T-helper 17 cell (primary cell): ENCODE measurements at places on chromosomes 6 and 20. TPM values are rescaled to one million over a fixed set of nuclear protein-coding genes. Genes with fewer than 3 reads are reported as not detected.

Gene POU5F1
- not detected for total RNA-seq

Gene RPRD1B
- total RNA-seq: 51.2 TPM

DNA sequence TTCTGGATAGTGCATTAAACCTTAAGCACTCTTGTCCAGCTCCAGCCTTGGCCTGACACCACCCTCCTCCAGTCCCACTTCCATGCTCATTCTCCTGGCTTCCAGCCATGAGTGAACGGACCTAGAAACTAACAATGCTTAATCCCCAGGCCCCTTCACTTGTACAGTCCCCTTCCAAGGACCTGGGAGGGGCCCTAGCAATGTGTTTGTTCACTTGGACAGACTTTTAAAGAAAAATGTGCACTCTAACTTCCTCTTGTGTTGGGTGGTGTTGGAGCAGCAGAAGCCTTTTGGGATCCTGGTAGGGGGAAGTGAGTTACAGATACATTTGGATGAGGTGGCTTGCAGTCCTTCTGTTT is 48.9 kb upstream of the CCN6 start:
- no peak overlapping the region for H3K4me3 ChIP-seq
- H3K27ac ChIP-seq: no peak overlapping the region
- no peak for DNase-seq
- H3K36me3 ChIP-seq: no peaks in the 10 kb centered on the region

DNA sequence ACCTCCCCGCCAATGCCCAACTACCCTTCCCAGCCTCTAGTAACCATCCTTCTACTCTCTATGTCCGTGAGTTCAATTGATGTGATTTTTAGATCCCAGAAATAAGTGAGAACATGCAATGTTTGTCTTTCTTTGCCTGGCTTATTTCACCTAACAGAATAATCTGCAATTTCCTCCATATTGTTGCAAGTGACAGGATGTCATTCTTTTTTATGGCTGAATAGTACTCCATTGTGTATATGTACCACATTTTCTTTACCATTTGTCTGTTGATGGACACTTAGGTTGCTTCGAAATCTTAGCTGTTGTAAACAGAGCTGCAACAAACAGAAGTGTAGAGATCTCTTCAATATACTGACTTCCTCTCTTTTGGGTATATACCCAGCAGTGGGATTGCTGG is 65.0 kb downstream of the RNF217 start:
- no peak for DNase-seq
- H3K4me1 ChIP-seq: no peaks in the 10 kb centered on the region
- H3K27me3 ChIP-seq: no peaks in the 10 kb centered on the region
- H3K27ac ChIP-seq: no peak overlapping the region
- no peak overlapping the region for H3K4me3 ChIP-seq
- H3K36me3 ChIP-seq: no peaks in the 10 kb centered on the region

DNA sequence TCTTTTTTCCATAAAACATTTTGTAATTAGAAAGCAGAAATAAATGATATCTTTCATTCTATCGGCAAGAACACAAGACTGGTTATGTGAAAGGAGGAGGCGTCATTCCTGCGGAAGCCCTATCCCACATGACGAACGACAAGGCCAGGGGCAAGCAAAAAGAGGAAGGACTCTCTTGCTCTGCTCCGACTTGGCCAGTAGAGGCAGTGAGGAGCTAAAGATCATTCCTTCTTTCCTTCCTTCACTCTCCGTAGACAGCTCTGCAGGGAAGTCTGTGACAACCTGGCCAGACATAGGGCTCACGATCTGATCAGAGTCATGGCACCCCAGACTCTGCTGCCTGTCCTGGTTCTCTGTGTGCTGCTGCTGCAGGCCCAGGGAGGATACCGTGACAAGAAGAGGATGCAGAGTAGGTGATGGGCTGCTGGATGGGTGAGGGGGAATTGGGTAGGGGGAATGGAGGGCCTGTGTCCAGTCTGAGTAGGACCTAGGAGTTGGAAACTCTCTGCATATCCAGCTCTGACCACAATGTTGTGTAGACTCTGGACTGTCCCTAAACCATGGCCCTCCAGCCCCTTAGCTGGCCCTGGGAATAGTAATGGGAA is at the start of gene WFDC10A:
Gene WFDC10A, plus strand, starts transcription at position 244 of the 605 bp plus-strand sequence. Its CDS starts 75 bp downstream, at position 319.
- H3K36me3 ChIP-seq: no peaks in the 10 kb centered on the region
- no peak within 1 kb of the TSS for H3K4me3 ChIP-seq
- no peak for DNase-seq
- peaks cover 5% of the 10 kb centered on the region for H3K4me1 ChIP-seq
- peaks cover 54% of the 10 kb centered on the region for H3K27me3 ChIP-seq

- H3K4me1 ChIP-seq: peaks cover 21% of the 10 kb centered on the region
- no peak overlapping the region for H3K27ac ChIP-seq
These were observed 4.1 kb downstream of the TPBG start for GRCh38 chr6:82367704-82368103.

- peaks cover 6% of the 10 kb centered on the region for H3K36me3 ChIP-seq
- no peak overlapping the region for H3K4me3 ChIP-seq
- DNase-seq: no peak
- no peak overlapping the region for H3K27ac ChIP-seq
- peaks cover 6% of the 10 kb centered on the region for H3K27me3 ChIP-seq
These were observed 65.5 kb downstream of the WASF1 start for GRCh38 chr6:110114004-110114403.

DNA sequence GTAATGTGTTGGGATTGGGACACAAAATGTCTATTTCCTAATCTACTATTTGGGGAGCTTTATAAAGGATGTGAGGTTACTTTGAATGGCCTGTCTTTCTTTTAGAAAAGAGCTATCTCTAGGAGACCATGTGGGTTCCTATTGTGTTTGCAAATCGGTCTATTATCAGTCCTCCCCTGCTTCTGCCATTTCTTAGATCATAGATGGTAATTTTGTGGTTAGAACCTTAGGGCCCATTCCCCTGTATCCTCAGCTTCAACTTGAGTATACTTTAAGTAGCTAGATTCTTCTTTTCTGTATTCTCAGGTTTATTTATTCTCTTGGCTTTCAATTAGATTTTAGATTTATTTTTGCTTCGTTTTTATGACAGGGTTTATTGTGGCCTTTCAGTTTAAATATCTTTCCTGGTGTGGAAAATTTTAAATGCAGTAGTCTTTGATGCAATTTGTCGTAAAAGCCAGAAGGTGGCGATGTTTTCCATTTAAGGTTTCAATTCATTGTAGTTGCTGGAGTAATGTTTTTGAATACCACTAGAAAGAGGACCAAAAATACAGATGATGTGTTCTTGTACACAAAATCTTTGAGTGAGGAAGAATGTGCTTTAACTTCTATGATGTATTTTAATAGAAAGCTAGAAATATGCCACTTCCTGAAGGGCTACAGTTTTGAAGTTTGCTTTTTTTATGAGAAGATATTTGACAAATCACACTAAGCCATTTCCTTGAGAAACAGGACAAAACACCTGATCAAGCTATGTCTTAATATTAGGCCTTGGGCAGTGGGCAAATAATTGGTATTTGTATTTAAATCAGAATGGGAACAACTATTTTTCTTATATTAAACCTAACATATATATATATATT is 20.3 kb downstream of the TBPL1 start:
- no peaks in the 10 kb centered on the region for H3K27me3 ChIP-seq
- H3K36me3 ChIP-seq: no peaks in the 10 kb centered on the region
- peak overlapping the region; percentile 47 for H3K27ac ChIP-seq
- no peak for DNase-seq
- peaks cover 30% of the 10 kb centered on the region for H3K4me1 ChIP-seq

GRCh38 chr20:40667503-40667902 is 21.5 kb downstream of the MAFB start:
- H3K27ac ChIP-seq: no peak overlapping the region
- no peaks in the 10 kb centered on the region for H3K4me1 ChIP-seq
- H3K4me3 ChIP-seq: no peak overlapping the region
- peaks cover 22% of the 10 kb centered on the region for H3K27me3 ChIP-seq
